Right hindlimb (tissue), 1 donor: ENCODE measurements at places on chromosomes 3 and 15.

GRCh38 chr15:56891852-56892440 lies 26.5 kb upstream of the TCF12 start:
- no peak for DNase-seq

DNA sequence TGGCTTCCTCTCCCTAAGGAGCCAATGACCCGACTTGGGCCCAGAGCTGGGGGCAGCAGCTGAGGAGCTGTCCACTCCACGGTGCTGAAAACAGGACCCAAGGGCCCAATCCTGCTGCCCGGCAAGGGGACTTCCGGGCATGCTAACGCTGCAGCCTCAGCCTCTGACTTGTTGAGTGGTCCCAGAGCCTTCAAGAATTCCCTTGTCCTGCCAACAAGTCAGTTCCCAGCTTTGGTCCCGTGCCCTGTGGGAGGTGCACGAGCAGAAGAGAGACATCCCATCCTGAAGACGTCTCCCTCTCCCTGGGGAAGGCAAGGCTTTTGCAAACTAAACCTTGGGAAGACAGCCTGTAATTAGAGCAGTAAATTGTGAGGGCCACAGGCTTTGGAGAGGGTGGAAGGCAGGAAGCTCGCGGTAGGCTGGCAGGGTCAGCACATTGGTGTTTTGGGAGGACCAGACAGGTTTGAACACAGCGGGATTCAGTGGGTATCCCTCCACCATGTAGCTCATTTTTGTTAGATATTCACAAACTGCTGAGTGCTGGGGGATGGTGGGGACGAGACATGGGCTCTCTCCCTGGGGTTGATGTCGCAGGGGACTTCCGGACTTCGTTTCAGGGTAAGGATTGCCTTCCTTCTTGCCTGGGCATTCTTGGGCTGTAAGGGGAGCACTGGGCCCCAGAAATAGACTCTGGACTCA lies 29.8 kb upstream of the PRR23E start:
- DNase-seq, result no peak

- DNase-seq, result no peak
Observed at GRCh38 chr3:154023148-154023547, 98.0 kb upstream of the ARHGEF26 start.

DNA sequence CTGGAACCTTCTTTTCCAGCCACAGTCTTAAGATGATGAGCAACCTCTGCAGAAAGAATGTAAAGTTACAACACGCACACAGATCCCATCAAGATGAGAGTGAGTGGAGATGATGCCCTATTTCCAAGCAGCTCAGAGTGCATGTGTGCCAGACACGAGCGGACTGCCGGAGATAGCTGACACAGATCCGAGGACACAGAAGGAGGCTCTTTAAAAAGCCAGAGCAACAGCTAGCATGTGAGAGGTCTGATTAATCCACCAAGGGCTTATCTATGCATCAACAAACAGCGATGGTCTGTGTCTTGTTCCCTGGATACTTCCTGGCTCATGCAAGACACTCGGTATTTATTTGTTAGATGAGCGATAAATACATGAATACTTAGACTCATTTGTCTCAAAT lies 128.6 kb upstream of the DLG1 start:
- DNase-seq, result no peak

DNA sequence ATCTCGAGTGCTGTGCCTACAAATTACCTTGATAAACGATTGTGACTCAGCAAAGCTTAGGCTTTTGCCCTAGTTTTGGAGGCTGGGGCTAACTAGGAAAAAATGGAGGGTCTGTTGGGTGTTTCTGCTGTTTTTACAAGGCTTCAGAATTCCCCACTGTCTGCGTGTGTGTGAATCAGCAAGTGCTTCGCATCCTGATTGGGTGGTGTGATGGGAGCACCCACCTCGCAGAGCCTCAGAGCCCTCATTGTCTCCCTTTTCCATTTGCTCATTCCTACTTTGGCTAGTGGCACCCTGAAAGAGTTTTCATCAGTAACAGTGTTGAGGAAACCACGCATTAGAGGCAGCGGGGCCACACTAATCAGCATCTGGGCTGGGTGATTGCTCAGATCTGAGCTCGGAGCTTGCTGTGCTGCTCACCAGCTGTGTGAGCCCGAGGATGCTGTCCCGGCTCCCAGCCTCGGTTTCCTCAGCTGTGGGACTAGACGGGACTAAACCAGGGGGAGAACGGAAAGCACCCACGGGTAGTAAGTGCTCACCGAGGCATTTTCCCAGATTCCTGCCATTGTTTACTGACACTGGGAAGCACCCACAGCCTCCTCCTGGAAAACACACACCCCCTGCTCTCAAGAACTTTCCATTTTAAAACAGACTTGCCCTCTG lies 40.6 kb downstream of the GOLGA8S start:
- DNase-seq, result no peak

DNA sequence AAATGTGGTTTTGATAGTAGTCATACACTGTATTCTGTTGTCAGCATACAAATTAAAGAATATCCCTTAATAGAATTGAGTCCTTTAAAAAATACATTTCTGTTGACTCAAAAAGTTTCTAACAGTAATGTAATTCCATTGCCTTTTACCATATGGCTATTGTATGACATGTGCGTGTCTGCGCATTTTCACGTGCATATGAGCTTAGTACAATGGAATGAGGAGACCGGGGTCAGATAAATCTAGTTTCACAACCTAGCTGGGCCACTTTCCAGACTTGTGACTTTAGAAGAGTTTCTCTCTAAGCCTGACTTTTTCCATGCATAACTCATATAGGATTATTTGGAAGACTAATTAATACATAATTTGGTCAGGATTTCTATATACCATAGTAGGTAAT lies 38.7 kb downstream of the ZBTB38 start:
- DNase-seq, result no peak

DNA sequence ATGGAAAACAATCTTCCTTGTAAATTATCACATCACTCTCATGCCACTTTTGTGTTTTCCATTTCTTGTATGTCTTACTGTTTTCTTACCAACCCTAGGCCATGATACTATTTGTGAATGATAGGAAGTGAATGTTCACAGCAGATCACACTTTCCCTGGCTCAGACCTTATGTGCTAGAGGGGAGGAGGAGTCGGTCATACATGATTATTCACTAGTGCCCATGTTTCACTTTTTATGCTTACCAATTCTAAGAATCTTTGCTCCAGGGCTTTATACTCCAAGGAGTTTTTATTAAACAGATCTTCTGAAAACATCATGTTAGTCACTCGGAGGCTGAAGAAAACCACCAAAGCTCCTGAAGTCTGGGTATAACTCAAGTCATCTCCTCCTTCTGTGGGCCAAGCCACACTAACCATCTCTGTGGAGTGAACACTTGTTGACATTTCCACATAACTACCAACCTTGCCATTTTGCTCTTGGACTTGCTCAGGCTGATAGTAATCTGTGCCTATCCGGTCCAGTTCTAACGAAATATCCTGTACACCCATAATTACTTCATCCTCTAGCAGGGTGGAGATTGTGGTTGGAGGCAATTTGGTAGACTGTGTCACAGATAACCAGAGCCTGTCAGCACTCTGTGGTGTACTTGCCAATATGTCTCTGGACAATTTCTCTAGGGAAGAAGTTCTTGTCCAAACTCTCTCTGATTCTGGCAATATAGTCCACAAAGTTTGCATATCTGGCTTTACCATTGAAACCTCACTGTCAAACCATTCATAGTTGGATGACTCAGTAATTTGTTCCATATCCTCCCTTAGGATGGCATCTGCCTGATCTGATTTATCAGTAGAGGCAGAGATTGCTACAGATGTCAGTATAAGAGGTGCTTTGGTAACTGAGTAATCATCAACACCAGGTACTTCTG lies 76.8 kb downstream of the IMPG2 start:
- no peak for DNase-seq

GRCh38 chr15:38460543-38460942 lies 6.6 kb downstream of the FAM98B start:
- no peak for DNase-seq

GRCh38 chr3:12894629-12895028 lies 53.3 kb upstream of the RPL32 start:
- no peak for DNase-seq

DNA sequence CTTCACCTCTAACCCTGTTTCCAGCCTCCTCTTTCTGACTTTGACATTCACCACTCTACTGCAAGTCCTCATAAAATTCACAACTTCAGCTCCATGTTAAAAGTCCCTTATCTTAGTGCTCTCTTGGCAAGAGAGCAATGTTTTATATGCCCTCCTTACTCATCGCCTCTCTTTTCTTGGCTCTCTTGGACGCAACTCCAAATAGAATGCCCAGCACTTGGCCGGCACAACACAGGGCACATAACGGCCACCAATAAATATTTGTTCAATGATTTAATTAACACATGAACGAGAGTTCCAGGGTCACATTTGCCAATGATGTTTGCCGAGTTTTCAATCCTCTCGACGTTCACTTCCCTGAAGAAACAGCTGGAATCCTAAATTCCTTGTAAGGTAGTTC lies 401.4 kb downstream of the ROBO1 start:
- no peak for DNase-seq

GRCh38 chr3:170044795-170045244 lies 7.0 kb downstream of the GPR160 start:
- DNase-seq, result no peak

- DNase-seq, result no peak
Observed at GRCh38 chr3:151769175-151769574, 35.4 kb downstream of the AADACL2 start.

- DNase-seq, result peak; percentile 47
Observed at GRCh38 chr15:65638681-65639089, 16.9 kb downstream of the SLC24A1 start.

DNA sequence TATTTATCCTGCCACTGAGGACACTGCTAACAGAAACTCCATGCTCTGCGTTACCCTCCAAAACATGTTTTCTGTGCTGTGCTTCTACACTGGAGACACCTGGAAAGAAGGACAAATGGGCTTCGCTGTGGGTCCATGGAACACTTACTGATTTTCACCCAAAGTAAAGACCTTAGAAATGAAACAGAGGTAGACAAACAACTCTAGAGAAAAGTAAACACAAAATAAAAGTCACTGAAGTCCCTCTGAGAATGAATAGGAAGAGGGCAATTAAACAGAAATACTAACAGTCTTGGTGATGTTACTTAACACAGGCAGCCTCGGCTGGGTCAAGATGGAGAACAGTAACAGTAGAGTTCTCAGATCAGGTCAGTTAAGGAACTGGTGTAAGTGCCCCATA lies 6.7 kb upstream of the STIMATE start:
- DNase-seq, result no peak

GRCh38 chr15:93658026-93658816 lies 569.2 kb upstream of the RGMA start:
- no peak for DNase-seq

GRCh38 chr15:63234451-63234870 lies 42.9 kb upstream of the APH1B start:
- DNase-seq, result peak; percentile 40

DNA sequence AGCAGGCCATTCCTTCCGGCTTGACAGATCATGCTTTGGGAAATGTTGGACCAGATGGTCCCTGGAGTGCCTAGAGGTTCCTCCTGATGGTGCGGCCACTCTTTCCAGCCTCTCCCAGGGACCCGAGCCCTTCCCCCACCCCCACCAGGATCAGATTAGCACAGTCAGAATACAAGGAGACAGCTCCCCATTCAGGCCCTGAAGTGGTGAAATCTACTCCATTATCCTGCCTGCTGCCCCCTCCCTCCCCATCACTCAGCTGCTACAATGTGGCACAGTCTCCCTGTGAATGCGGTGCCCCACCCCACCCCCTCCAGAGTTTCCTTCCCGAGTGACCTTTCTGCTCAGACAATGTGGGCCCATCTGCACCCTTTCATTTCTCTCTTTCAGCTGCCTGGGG lies 29.4 kb downstream of the RNU5B-1 start:
- DNase-seq, result no peak

DNA sequence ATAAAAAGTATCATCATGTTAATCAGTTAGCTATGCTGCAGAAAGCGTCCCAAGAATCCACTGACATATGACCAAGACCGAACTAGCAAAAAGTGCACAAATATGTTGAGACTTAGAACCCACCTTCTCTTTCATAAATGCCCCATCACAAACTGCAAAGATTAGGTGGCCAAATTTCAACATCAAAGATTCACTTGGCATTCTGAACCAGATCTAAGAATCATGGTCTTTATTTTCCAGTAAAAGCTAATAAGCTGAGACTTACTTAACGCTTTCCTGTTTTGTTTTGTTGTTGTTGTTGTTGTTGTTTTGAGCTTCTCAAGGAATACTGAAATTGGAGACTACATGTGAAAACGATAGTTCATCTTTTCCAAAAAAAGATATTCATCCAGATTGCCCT lies 62.4 kb downstream of the ZBTB20 start:
- DNase-seq, result no peak

DNA sequence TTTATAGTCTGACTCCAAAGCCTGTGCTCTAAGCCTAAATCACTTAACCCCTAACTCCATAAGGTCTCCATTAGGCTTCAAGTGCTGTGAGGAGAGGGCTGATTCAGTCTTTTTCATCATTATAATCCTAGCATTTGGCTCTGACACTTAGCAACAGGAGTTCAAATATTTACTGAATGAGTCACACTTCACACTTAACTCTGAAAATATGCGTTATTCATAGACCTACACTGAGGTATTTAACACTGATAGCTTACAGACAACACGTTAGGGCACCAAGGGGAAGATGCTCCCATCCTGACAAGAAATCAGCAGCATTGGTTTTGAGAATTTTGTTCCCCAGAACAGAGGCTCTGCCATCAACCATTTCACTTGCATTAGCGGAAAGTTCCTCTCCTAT lies 53.5 kb downstream of the MSL2 start:
- no peak for DNase-seq

DNA sequence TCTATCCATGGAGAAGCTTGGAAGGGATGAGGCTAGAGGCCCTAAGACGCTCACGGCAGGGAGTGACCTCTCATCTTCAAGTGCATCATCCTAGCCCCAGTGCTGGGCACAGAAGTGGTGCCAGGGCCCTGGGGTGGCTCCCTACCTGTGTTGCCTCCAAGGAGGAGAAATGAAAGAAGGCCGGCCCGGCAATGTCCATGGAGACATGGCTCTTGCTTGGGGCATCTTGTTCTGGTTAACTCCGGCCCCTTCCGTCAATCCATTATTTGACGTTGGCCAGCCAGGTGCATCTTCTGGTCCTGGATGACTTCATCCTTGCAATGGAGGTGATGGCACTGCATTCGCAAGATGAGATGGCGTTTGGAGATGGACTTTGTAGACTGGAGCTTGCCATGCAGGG lies 83.2 kb upstream of the ALDH1L1 start:
- DNase-seq, result no peak

- no peak for DNase-seq
Observed at GRCh38 chr3:184022323-184022722, 4.6 kb upstream of the ABCC5 start.

- DNase-seq, result no peak
Observed at GRCh38 chr3:54305409-54306099, 183.2 kb downstream of the CACNA2D3 start.

GRCh38 chr15:74870436-74871215 lies 2.5 kb downstream of the SCAMP2 start:
- no peak for DNase-seq
